ENCODE measurements at places on chromosomes 16 and 17. TPM values are rescaled to one million over a fixed set of nuclear protein-coding genes. Genes with fewer than 3 reads are reported as not detected.

ST6GALNAC2 gene
- total RNA-seq = 1.0 TPM

GRCh38 chr16:49970797-49971431 lies 54.1 kb upstream of the CNEP1R1 start:
- DNase-seq = no peak

GRCh38 chr16:86070484-86070883 lies 171.5 kb downstream of the IRF8 start:
- DNase-seq = no peak

KCNAB3 gene
- total RNA-seq = 10.3 TPM

GRCh38 chr16:74320707-74321106 lies 24.1 kb downstream of the PSMD7 start:
- DNase-seq = no peak

- no peak for DNase-seq
Measured at GRCh38 chr17:6452471-6453266, 8.4 kb downstream of the PIMREG start.

TPSD1 gene
- total RNA-seq = not detected

CLEC19A gene
- not detected for total RNA-seq

GRCh38 chr17:82236142-82236971 lies 7.5 kb downstream of the SLC16A3 start:
- DNase-seq = peak; percentile 67

DNA sequence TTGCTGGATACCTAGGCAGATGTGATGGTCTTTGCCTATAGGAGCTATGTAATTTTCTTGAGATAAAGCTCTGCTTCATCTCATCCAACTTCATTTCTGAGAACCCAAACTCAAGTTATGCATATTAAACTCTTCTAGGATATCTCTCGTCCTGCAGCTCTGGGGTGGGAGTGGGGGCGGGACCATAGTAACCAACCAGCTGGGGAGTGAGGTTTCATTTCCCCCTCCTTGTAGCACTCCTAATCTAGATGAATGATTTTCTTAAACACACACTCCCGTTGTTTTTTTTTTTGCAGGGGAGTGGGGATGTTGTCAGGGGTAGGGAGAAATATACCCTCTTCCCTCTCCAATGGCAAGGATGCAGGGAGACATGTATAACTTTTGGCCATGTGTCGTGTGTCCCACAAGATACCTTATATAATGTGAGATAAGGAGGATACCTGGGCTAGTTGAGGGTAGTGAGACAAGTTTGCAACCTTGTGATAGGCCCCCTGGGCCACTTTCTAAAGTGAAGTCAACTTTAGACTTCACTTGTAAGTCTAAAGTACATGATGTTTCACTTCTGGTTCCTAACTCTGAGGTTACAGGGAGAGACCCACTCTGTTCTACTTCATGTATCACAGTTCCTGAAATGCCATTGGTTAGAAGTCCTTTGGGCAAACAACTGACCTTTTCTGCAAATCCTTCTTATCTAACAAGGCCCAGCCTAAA lies 10.5 kb upstream of the HEATR6 start:
- DNase-seq = no peak

DNA sequence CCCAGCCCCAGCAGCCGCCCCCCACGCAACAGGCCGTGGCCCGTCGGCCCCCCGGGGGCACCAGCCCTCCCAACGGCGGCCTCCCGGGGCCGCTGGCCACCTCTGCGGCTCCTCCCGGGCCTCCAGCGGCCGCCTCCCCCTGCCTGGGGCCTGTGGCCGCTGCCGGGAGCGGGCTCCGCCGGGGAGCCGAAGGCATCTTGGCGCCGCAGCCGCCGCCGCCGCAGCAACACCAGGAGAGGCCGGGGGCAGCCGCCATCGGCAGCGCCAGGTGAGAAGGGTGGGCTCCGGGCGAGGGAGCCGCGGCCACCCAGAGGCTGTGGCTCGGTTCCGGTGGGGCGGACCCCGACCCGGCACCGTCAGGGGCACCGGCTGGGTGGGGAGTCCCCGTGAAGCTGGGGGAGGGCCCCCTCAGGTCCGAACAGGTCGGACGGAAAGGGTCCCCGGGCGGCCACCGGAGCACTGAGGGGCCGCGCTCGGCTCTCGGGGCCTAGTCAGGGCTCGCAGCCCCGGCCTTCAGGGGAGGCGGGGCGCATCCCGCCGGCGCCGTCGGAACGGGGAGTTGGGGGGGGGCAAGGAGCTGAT lies 583 bp downstream of the ATXN2L start:
- DNase-seq = no peak

GRCh38 chr16:72621651-72622050 lies 426.3 kb downstream of the ZFHX3 start:
- no peak for DNase-seq
